ENCODE measurements at places on chromosomes 12 and 14.

- DNase-seq, result no peak
These were observed 126.6 kb downstream of the ADAMTS20 start for GRCh38 chr12:43425361-43425760.

GRCh38 chr14:39212034-39212433 lies 21.7 kb upstream of the MIA2 start:
- DNase-seq, result no peak

- no peak for DNase-seq
These were observed 313.3 kb downstream of the DUSP6 start for GRCh38 chr12:89038831-89039512.

DNA sequence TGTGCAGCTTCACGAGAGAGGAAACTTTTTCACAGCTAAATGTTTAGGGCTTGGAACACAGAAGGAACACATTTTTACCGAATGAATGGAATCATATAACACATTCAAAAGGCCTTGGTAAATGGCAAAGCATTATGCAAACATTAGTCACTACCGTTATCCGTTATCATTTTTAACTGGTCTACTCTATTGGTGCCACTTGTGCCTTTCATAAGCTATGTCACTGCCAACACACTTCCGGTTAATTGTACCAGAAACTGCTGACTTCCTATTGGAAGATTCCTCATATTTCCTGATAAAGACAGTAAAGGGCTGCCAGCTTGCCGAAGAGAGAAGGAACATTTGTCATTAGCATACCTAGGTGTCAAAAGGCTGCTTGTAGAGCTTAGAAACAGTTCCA lies 169.2 kb downstream of the APAF1 start:
- no peak for DNase-seq

- DNase-seq, result no peak
These were observed 34.9 kb downstream of the TRMT5 start for GRCh38 chr14:60945984-60946383.

GRCh38 chr12:29640589-29641345 lies 143.0 kb downstream of the TMTC1 start:
- peak; percentile 52 for DNase-seq

DNA sequence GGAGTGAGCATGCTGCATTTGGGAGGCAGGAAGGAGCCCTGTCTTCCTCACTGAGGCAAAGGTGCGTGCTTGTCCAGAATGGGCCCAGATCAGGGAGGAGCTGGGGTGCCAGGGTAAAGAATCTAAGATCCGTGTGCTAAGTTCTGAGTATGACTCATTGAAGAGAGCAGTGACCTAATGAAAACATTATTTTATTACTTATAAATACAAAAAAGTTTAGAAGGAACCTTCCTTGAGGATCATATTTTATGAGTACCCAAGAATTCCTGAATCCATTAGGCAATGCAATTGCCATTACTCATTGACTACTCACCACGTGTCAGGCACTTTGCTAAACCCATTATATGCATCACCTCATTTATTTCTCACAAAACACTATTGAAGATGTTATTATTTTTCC lies 264.7 kb downstream of the EGLN3 start:
- DNase-seq, result no peak

DNA sequence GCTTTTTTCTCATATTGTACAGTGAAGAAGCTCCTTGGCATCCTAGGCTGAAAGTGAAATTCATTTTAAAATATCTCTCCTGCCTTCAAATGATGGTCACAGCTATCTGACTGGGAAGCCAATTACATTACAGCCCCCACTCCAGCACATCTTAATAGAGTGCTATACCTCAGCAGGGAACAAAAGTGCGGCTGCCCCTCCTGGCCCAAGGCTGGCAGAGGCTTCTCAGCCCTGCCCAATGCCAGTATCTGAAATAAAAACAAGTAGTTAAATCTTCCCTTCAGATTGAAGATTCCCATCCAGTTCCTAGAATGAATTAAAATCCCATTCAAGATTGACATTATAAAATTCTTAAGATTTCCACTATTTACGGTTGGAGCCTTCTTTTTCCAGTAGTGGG lies 54.9 kb upstream of the GNG2 start:
- no peak for DNase-seq

DNA sequence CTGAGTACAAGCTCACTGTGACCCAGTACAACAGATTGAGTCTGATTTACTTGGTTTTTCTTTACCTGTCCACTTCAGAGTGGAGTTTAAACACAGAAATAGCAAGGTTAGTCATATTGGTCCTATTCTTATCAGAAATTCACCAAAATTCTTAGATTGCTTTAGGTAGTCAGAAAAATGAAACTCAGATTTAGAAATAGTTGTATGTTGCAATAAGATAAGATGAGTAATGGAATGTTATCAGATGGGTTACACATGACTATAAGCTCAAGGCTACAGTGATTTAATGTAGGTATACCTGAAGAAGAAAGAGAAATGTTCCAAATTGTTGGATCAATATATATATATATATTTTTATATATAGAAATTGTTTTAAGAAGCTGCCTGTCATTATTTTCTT lies 524.1 kb downstream of the LRFN5 start:
- DNase-seq, result no peak

DNA sequence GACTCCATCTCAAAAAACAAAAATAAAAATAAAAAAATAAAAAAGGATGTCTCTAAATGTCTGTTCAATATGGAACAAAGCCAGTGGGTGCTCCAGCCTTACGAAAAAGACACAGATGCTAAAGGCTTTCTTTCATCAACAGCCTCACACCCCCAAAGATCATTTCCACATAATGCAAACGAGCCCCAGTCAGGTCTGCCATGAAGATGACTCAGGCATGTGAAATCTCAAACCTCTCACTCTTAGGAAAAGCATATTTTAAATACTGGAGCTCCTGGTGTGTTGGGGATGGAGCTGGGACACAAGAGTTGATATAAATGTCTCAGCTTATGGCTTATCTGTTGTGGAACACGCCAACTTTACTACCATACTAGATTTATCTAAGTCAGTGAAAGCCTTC lies 49.9 kb upstream of the PLXNC1 start:
- DNase-seq, result no peak

- DNase-seq, result peak; percentile 45
These were observed 661 bp upstream of the RPS26 start for GRCh38 chr12:56040963-56041551.

DNA sequence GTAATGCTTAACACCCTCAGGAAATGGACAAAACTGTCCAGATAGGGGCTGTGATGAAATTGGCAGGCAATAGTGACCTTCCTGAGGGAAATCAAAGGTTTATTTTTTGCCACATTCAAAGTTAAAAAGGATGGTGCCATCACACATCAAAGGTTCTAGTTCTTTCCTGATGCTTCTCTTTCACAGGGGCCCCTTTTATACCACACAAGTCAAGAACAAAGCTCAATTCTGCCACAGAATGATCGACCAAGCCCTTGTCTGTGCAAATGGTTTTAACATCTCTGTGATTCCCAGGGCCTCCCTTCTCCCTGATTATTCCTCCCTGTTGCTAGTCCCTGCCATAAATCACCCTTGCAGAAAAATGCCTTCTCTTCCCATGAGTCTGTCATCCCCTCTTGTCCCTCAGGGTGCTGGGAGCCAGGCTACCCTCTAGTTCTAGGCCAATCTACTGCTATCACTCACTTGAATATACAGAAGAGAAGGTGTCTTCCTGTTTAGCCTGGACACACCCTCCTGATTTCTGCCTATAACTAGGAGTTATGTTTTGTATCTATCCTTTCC lies 22.7 kb downstream of the SMCO2 start:
- DNase-seq, result no peak

DNA sequence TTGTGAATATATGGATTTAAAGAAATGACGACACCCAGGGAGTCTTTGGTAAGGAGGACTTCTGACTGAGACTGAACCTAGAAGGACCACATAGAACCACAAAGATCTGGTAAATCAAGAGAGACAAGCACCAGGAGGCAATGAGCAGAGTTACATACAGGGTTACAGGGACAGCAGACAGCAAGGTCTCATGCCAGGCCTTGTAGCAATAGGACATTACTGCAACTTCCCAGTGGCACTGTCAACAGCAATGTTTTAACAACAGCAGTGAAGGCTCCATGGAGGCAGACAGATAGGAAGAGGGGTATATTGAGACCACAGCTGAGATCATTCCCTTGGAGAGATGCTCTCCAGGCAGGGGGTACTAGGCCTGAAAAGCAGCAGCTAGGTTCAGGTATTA lies 18.5 kb downstream of the CPNE8 start:
- no peak for DNase-seq

- DNase-seq, result no peak
These were observed 40.0 kb upstream of the DDX11 start for GRCh38 chr12:31033681-31034080.

DNA sequence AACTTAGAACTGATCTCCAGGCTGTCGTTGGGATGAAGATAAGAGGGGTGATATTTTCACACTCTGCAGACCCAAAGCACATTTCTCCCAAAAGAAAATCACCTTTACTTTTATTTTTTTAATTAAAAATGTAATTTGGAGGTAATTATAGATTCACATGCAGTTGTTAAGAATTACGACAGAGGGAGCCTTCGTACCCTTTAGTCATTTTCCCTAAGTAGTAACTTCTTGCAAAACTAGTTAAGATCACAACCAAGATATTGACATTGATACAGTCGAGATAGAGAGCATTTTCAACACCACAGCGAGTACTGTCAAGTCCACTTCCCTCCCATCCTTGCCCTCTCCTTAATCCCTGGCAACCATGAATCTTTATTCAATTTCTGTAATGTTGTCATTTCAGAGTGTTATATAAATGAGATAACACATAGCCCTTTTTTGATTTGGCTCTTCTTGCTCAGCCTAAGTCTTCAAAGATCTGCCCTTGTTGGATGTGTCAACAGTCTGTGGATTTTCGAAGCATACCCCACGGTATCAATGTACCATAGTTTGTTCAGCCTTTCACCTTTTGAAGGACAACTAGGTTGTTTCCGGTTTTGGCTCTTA lies 39.6 kb downstream of the DNAH10 start:
- no peak for DNase-seq

DNA sequence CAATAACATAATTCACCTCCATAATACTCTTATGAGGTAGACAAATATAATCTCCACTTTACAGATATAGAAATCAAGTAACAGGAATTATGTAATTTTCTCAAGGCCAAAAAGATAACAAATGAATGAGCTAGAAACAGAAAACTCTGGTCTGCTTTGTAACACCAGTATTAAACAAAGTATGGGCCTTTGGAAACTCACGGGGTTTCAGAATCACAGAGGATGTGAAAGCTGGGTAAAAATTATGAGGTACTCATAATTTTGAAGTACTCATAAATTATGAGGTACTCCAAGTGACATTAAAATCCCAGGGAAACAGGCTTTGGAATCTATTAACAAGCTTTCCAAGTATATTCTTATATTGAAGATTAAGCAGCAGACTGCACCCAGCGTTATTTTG lies 140.2 kb downstream of the MED13L start:
- DNase-seq, result no peak

DNA sequence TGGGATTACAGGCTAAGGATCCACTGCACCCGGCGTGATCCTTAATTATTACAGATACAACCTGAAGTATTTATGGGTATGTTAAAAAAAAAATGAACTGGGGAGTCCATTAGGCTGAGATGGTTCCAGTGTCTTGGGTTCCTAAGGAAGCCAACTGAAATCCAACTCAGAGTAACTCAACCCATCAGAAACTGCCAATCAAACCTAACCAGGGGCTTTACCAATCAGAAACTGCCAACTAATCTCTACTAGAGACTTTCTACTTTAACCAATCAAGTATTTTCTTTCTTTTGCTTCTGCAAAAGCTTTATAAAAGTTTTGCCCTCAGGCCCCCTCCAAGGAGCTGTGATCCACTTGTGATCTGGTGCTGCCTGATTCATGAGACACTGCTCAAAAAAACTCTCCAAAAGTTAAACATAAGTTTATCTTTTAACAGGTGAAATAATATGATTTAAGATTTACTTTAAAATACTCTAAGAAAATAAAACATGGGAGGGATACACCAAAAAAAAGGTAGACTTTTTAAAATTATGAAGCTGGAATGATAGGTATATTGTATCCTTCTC lies 88.0 kb downstream of the ACADS start:
- DNase-seq, result no peak

DNA sequence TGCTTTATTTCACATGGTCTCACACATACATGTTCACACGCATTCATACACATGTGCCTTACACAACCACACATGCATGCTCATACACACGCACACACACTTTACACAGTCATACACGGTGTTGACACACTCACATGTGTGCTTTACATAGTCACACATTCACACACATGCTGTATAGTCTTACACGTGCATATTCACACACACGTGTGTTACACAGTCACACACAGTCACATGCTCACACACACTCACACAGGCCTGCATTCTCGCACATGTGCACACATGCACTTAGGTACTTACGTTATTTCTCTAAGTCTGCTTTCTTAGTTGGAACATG lies 18.0 kb upstream of the PLEKHG3 start:
- DNase-seq, result no peak

GRCh38 chr12:94211021-94211420 lies 62.6 kb downstream of the PLXNC1 start:
- DNase-seq, result no peak

- no peak for DNase-seq
These were observed 408.3 kb downstream of the EGLN3 start for GRCh38 chr14:33542338-33543287.

DNA sequence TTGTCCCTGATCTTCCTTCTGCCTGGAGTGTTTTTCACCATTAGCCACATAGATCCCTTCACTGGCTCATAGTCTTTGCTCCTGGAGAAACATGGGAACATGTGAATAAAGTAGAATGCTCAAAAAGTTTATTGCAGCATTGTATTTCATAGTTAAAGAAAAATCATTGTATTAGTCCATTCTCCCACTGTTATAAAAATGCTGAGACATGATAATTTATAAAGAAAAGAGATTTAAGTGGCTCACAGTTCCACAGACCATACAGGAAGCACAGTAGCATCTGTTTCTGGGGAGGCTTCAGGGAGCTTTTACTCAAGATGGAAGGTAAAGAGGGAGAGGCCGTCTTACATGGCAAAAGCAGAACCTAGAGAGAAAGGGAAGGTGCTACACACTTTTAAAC lies 238.3 kb upstream of the OR4E1 start:
- no peak for DNase-seq

- no peak for DNase-seq
These were observed 498.2 kb upstream of the SOX5 start for GRCh38 chr12:24447678-24448077.

GRCh38 chr12:5439371-5439771 lies 7.5 kb downstream of the NTF3 start:
- DNase-seq, result no peak

- DNase-seq, result no peak
These were observed 49.0 kb upstream of the ISM2 start for GRCh38 chr14:77547512-77548180.

- no peak for DNase-seq
These were observed 164.5 kb downstream of the MGAT4C start for GRCh38 chr12:86091681-86092080.

GRCh38 chr14:92540472-92541048 lies 27.0 kb downstream of the RIN3 start:
- DNase-seq, result no peak

DNA sequence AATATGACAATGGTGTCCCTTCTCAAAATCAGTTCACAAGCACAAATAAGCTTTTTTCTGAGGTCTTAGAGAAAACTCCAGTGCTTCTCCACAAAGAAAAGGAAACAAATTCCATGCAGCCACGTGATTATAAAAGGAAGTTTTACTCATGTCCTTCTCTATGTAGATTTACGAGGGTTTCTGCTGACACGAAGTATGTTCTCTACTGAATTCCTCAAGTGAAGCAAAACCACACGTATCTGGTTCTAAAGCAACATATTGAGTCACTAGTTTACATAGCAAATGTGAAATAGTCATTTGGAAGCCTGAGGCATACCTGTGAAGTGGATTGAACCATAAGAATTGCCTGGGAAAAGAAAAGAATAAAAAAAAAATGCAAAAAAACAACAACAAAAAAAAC lies 31.9 kb downstream of the BMP4 start:
- no peak for DNase-seq

- DNase-seq, result no peak
These were observed 68.4 kb downstream of the CACNA1C start for GRCh38 chr12:2120982-2121758.
